ENCODE measurements at places on chromosomes 1 and 21.

GRCh38 chr1:183144752-183145151, 41.3 kb upstream of the LAMC2 start:
- DNase-seq: no peak

DNA sequence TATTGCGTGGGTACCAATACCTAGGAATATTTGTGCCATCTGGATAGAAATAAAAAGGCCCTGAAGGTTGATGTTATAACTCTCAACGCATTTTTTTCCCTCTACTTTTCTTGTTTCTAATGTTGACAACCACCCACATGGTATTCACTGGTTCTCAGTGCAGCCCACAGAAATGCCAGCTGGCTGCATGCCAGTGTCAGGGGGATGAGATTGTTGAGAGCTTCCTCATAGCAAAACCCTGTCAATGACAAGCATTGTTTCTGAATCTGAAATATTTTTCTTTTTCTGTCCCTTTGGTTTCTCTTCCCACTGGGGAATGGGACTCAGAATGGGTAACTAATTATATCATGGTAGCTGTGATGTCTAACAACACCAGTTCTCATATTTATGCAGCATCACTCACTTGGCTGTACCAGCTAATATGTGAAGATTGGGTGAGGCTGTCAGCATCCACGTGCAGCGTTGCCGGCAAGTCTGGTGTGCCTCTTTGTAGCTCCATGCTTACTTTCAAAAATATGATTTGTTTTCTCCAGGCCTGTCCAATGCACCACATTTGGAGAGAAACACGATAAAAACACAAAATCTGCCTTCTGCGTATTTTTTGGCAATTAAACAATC, 284.6 kb downstream of the PTBP2 start:
- no peak for DNase-seq

GRCh38 chr1:117106478-117106877, 15.1 kb downstream of the TRIM45 start:
- DNase-seq: no peak

- DNase-seq: no peak
These were observed 40.3 kb upstream of the EDARADD start for GRCh38 chr1:236353813-236354212.

DNA sequence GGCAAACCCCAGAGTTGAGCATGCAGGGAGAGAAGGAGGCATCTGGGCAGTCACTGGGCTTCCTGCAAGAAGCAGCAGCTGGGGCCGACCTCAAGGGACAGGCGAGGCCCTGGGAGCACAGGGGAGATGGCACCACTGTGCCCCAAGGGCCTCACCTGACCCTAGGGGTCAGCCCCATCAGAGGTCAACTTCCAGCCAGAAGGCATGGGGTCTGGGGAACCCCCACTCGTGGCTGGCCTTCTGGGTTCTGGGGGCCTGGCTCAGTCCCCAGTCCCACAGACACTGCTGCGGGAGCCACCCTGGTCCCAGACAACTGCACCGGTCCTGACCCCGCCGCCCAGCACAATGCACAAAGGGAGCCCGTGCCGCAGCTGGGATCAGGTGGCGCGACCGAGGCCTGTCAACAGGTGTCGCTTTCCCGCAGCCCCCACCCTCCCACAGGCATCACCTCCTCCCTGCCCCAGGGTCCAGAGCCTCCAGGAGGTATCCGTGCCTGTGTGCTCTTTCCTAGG, 6.2 kb downstream of the WNT9A start:
- no peak for DNase-seq

GRCh38 chr1:198676253-198676652, 37.4 kb downstream of the PTPRC start:
- no peak for DNase-seq

DNA sequence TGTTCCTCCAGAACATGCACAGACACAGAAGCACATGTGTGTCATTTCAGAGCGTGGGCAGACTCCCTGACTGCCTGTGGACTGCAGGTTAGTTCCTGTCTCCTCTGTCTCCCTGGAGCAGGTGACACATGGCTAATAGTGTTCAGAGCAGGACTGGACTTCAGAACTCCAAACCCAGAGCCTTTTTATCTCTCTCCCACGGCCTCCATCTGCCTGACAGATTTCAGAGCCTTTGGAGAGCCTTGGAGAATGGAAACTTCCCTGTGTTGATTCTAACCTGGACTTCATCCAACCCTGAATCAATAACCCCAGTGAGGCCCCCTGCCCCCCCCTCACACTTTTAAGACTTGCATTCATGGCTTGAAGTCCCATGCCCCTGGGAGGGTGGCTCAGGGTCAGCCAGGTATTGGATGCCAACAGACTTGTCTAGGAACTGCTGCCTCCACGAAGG, 44.4 kb downstream of the C1orf198 start:
- DNase-seq: no peak

DNA sequence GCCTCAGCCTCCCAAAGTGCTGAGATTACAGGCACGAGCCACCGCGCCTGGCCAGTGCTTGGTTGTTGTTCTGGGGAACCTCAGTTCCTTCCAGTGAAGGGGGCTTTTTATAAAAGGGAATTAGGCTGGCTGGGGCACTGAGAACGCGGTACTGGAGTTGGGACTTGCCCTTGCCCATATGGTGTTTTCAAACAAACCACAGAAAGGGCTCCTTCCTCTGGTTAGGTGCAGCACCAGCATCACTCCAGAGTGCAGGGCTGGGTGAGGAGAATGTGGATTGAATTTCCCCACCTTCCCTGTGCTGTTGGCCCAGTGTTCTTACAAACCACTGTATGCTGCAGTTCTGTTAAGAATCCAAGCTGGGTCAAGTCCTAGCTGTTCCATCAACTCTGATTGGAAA, 5.3 kb downstream of the MAN1C1 start:
- DNase-seq: no peak

DNA sequence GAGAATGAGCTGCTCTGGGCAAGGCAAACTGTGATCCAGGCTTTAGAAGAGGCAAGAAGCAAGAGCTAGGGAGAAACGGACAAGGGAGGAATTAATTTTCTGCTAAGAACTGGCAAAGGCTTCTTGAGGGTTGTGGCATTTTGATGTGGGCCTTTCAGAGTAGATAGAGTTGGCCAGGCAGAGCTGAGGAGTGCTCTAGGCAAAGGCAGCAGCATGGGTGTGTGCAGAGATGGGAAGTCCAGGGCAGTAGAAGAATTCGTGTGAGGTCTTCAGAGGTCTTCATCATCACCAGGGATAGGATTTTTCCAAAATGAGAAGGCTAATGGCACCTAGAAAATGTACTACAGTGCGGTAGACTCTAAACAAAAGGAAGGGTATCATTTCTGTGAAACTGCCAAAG, 237.8 kb downstream of the LTN1 start:
- no peak for DNase-seq

GRCh38 chr1:55928576-55928975, 650.8 kb downstream of the PLPP3 start:
- no peak for DNase-seq

GRCh38 chr1:159307346-159308020, 5.3 kb downstream of the FCER1A start:
- no peak for DNase-seq

DNA sequence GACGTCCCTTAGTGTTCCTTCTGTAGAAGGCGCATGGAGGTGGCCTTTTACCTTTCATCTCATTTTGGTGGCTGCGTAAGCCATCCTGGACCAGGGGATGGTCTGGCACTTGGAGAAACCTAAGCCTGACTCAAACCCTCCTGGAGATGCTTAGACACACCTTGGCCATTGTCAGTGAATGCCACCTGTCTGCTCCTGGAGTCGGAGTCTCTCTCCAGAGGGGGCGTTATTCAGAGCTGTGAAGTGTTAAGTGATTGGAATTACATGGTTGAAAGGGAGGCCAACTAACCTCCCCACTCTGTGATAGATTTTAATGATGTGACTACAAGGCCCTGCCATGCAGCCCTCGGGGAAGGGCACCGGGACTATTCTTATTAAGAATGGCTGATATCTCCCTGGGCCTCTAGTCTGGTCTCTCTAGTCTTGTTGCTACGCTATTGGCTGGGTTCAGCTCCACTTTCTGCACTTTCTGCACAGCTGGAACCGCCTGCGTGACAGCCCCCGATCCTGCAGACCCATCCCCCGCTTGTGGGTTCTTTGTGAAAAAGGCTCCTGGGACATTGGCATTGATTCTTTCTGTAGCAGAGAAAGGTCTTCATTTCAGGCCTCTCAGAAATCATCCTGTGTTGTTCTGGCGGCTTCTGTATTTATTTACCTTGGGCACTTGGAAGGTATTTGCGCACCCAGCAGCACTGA, 4.2 kb downstream of the RASSF5 start:
- DNase-seq: no peak

- DNase-seq: no peak
These were observed 639 bp upstream of the SPATA1 start for GRCh38 chr1:84505493-84506001.

DNA sequence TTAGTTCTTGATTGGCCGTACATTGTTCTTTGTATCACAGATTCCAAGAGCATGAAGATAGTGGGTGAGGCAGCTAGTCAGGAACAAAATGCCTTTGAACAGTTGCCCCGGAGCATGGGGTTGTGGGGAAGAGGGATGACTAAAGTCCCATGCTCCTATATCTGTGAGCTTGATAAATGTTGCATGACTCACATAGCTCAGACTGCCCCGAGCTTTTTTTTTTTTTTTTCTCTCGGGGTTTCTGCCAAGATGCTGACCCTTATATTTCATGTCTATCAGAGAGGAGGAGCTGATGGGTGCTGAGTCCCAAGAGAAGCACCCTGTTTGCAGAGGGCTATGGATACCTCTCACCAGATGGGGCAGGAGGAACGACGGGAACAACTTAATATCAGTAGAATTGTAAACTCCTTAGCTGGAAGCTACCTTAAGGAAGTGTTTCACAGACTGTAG, 40.6 kb downstream of the SRRM1 start:
- DNase-seq: no peak

DNA sequence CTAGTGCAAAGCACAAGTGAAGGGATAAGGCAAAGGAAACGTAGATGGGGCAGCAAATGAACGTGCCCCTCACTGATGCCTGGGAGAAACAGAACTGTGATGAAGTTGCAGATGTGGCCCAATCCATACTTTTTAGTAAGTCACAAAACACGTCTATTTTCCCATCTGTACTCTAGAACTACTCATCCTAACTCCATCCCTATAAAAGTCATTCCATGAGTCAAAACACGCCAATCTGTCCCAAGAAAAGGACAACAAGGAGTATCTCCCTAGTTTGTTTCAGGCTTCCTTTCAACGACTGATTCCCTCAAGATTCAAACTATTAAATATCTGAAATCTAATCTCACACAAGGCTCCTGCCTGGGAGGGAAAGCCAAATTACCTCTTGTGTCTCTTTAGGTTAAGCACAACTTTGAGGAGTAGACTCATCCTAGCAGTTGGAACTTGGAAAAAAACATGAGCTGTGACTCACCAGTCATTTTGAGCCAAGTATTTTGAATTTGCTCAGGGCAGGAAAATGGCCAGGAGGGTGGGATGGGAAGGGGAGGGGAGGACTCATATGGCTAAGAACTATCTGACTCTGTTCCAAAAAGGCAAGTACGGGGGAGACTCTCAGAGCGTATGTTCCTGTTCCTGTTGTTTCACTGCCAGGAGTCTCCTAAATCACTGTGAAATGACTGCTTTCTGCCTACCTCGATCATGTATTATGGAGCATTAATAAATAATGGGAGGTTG, 214.5 kb upstream of the CAMK1G start:
- DNase-seq: no peak

GRCh38 chr1:16981269-16981849, 939 bp upstream of the MFAP2 start:
- no peak for DNase-seq

GRCh38 chr1:198761859-198762616, 123.2 kb downstream of the PTPRC start:
- no peak for DNase-seq

GRCh38 chr1:192005976-192006375, 152.3 kb upstream of the RGS18 start:
- no peak for DNase-seq

DNA sequence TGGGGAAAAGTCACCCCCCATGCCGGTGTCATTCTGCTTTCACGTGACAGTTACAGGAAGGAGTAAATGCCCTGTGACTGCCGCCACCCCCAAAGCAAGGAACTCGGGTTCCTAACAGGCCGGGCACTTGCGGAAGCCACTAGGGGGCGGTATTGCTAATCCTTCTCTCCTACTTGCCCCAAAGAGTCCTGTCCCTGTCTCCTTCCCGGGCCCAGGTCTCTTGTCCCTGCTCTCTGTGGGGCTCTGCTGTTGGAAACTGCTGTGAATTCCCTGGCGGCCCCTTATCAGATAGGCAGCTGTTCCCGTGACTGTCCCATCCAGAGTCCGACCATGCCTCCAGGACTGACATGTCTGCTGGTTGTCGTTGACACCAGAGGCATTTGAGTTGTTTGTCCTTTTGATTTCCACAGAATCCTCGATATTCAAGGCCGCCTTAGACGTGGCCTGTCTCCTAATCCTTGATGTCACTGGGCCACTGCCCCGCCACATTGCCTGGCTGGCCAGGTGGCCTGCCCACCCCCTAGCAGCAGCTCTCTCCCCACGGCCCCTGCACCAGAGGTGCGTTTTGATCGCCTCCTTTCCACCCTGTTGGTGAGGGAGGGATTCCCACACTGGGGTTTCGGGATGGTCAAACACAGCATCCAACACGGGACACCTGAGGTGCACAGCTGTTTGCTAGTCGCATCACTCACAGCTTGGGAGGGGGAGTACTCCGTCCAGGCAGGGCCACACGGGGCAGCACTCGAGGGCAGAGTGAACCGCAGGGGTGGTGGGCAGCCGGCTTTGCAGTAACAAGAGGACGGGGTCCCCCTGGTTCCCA, 37.3 kb downstream of the CHAF1B start:
- peak; percentile 13 for DNase-seq

DNA sequence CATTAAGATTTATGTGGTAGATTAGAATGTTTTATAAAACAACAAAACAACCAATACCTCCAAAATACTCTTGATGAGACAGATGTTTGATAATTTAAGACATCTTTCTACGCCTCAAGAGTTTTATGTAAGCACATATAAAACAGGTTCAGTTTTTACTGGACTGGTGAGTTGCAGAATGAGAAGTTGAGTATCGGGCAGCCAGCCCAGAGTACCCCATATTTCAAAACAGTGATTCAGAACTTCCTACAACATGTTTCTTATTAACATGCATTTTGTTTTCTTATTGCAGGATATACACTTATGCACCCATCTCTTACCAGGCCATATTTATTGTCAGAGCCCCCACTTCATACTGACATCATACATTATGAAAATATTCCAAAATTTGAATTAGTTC, 91.4 kb upstream of the RAVER2 start:
- no peak for DNase-seq

DNA sequence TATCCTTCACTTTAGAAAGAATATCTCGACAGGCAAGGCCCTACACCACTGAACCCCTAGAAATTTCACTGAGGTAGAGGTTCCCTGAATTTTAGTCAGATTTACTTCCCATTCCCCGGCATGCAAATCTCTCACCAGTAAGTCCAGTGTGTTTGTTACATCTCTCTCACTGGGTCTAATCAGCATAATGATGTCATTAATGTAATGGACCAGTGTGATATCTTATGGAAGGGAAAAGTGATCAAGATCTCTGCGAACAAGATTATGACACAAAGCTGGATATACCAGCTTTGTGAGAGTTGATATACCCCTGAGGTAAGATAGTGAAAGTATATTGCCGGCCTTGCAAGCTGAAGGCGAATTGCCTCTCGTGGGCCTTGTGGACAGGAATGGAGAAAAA, 7.9 kb downstream of the RNU11 start:
- DNase-seq: no peak
